ENCODE measurements at places on chromosomes 3 and 15.

GRCh38 chr15:29914511-29914926 lies 92.3 kb upstream of the TJP1 start:
- no peak for DNase-seq

DNA sequence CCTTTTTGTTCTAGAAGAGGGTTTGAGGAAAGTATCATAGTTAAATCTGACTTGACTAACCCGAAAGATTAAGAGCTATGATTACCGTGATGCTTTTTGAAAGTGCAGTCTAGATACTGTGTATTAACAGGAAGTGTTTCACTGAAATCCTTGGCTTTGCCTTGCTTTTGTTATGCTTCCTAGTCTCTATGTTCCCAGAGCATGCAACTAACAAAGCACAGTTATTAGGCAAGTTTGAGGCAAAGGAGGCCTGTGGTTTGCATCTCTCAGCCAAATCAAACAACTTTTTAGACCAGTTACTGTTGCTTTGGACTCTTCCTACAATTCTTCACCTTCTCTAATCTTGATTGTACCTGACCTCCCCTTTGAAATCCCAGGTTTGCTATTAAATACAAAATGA lies 3.9 kb downstream of the LXN start:
- no peak for DNase-seq

GRCh38 chr3:134625462-134625861 lies 25.4 kb downstream of the KY start:
- peak; percentile 5 for DNase-seq

GRCh38 chr3:106826791-106827311 lies 550.4 kb upstream of the CCDC54 start:
- DNase-seq, result no peak

- DNase-seq, result peak; percentile 63
These were observed 27.6 kb upstream of the RAB7A start for GRCh38 chr3:128698211-128699047.

DNA sequence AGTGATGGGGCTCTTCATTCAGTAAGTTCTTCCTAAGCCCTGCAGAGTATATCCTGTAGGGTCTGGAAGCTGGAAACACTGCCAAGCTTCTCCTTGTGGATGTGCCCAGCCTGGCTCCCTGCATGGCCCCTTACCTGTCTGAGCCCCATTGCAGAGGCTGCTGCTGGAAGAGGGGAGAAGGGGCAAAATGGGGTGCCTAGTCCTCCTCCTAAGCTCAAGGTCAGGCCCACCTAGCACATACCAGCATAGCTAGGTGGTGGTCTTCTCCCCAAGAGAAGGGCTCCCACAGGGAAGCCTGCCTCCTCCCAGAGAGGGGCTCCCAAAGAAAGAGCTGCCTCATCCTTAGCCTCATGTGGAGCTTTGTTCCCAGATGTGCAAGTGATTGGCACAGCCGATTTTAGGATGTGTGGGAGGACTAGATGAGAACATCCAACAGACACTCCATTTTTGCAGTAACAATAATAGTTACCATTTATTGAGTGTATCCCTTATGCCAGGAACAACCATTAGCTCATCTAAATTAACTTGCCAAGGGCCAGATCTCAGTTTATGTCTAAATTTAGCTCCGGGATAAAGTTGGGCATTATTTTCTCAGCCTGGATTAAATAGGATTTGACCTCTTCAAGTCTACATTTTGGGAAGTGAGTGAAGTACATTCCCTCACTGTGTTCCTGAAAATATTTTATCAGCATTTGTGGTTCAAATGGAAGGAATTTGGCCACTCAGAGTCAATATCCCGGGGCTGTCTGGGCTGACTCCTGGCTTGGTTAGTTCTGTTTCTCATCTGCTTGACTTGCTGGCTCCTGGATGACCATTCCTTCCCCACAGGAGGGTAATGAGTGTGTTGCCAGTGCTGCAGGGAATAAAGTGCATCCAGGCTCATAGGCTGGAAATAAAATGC lies 291.1 kb upstream of the ROPN1 start:
- no peak for DNase-seq

GRCh38 chr3:16950845-16951244 lies 66.1 kb downstream of the PLCL2 start:
- DNase-seq, result no peak

DNA sequence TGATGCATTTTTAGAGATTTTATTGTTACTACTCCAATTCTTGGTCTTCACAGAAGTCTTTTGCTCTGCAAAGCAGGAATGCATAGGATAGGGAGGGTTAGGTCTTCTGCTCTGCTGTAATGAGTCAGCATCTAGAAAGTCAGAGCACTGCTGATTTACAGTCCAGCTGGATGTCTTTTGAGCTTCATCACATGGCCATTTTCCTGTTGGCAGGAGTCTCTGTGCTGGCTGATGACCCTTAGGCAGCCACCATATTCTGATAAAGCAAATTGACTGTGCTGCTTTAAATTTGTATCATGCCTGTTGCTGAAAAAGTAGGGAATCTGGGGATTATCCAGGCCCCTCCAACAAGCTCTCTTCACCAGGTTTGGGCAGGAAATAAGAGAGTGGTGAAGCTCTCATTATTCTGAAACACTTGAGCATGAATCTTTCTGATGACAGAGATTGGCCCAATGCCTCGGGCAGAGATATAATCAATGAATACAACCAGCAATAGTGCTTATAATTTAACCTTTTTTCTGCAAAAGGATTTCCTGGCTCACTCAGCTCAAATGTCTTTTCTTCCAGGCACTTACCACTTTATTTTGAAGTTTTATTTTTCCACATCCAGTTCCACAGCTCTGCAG lies 9.7 kb upstream of the CRBN start:
- no peak for DNase-seq

- DNase-seq, result no peak
These were observed 28.2 kb upstream of the GBE1 start for GRCh38 chr3:81789691-81790090.

DNA sequence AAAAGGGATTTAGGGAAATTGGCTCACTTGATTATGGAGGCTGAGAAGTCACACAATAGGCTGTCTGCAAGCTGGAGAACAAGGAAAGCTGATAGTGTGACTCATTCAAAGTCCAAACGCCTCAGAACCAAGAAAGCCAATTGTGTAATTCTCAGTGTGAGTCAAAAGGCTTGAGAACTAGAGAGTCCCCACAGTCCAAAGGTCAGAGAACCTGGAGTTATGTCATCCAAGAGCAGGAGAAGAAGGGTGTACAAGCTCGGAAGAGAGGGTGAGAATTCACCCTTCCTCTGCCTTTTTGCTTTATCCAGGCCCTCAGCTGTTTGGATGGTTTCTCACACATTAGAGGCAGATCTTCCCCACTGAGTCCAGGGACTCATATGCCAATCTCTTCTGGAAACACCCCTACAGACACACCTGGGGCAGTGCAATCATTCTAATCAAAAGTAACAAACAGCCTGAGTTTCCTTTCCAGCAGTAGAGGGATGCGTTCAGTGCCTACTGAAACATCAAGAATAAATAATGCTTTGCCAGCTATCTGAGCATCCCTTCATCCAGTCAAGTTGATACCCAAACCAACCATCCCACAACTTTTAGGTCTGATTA lies 271.5 kb downstream of the SATB1 start:
- no peak for DNase-seq

DNA sequence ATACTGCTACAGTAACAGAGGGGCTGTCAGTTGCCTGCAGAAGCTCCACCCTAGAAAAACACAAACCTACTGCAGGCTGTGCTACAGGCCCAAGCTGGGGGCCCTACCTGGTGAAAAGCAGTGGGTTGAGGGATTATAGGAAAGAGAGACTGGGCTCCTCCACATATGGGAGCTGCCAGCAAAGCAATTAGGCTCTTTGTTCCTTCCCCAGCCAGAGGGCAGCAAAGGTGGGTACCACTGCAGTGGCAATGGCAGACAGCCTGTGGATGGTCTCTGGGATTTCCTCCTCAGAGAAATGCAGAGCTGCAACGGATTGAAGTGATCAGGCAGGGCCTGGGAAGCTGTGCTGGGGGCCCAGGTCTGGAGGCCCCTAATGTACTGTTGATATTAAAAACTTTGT lies 19.1 kb upstream of the DNAAF4 start:
- DNase-seq, result no peak

GRCh38 chr15:27065151-27065550 lies 94.2 kb downstream of the GABRG3 start:
- DNase-seq, result no peak

DNA sequence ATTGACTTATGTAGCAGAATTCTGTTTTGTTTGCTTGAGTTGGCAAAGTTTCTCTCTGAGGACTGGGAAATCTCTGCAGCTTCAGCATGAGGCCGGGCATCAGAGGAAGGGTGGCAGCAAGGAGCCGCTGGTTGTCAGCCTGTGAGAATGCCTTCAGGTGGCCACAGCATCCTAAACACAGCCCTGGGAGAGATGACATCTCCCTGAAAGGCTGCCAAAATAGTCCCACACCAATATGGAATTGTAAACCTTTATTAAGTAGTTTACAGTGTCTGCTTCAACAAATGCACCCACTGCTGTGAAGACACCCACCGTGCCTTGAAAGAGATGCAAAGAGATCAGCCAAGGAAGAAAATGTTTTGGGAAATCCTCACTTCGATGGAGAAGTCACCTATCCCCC lies 609.7 kb upstream of the ARRDC4 start:
- no peak for DNase-seq

DNA sequence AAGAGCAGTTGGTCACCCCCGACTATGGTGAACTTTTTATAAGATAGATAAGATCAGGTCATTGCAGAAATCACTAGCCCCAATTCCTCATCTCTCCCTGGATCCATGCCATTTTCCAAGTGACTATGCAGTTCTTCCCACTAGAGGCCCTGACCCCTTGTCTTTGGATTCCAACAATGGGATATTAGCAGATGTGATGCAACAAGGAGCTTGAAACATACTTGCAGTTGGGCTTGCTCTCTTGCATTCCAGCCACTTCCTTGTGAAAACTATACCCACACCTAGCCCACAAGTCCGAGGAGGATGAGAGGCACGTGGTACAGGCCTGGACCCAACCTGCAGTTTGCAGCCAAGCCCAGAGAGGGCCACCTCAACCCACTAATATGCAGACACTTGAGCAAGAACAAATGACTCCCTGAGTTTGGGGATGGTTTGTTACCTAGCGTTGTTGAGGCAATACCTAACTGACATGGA lies 60.6 kb downstream of the SUCLG2 start:
- peak; percentile 42 for DNase-seq
